Airway epithelial cell (primary cell): ENCODE measurements at places on chromosomes 4 and X. TPM values are rescaled to one million over a fixed set of nuclear protein-coding genes. Genes with fewer than 3 reads are reported as not detected.

TRAM1L1 gene
- 0.88 and 1.9 TPM in 2 replicates for total RNA-seq

BEX5 gene
- 0.79 TPM in 1 of 2 replicates, not detected in the other for total RNA-seq

CTAG2 gene
- total RNA-seq = not detected in 2 replicates

NXF2B gene
- not detected in 2 replicates for total RNA-seq

CHRDL1 gene
- total RNA-seq = not detected in 2 replicates

SULT1B1 gene
- 0.05 and 0.28 TPM in 2 replicates for total RNA-seq

ADH7 gene
- total RNA-seq = 13.6 and 14.7 TPM in 2 replicates
